ENCODE measurements at places on chromosomes 16 and 17. TPM values are rescaled to one million over a fixed set of nuclear protein-coding genes. Genes with fewer than 3 reads are reported as not detected.
A peak's percentile ranks its signal among the peaks of the same experiment; 100 is the strongest.

- DNase-seq: no peak
These were observed 690 bp downstream of the PITPNC1 start for GRCh38 chr17:67377488-67378453.

- DNase-seq: peak; percentile 41
These were observed 896 bp upstream of the MYLK3 start for GRCh38 chr16:46748775-46749705.

DNA sequence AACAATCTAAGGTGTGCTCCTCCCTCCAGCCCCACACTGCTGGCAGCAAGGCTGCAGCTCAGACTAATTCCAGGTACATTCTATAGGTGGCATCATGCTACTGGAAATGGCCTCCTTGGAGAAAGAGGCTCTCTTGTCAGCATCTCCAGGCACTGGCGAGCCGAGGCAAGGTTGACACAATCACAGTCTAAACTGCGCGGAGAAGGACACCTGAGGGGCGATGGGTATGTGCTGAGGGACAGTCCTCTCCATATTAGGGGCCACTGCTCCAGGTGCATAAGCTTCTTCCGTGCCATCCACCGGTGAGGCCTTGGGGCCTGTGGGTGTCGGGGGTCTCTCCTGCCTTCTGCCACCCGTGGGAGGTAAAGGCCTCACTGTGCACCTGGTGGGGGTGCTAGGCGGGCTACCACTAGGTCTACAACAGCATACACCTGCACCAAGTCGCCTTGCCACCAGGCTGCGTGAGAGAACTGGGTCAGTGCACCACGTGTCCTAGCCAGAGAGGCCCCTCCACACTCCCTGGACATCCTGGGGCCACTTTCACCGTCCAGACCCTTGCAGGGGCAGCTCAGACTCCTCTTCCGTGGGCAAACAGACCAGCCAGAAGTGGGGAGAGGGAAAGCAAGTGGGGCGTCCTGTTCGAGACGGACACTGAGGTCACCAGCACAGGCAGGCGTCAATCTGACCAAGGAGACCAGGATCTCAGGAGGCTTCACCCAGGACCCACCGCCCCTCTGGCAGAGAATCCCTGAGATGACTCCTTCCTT is 12.1 kb upstream of the CBX8 start:
- DNase-seq: no peak

Gene ZFP90
- 19.1 TPM for polyA plus RNA-seq

DNA sequence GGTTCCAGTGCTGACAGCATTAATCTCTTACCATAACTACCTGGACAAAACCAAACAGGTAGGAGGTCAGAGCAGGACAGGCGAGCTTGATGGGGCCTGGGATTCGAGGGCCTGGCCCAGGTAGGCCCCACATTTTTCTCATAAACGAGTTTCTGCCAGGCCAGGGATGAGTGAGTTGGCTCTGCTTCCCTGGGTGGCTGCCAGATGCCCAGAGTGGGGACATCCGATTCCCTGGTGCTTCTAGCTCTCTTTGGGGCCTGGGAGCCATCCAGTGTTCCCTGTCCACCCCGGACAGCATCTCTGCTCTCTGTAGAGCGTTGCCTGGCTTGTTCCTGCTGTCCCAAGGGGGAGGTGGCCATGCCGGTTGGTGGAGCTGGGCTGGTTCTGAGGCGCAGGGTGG is 25.1 kb downstream of the TSC2 start:
- no peak for DNase-seq

GRCh38 chr16:86547286-86547685 is 7.7 kb downstream of the MTHFSD start:
- DNase-seq: no peak

DNA sequence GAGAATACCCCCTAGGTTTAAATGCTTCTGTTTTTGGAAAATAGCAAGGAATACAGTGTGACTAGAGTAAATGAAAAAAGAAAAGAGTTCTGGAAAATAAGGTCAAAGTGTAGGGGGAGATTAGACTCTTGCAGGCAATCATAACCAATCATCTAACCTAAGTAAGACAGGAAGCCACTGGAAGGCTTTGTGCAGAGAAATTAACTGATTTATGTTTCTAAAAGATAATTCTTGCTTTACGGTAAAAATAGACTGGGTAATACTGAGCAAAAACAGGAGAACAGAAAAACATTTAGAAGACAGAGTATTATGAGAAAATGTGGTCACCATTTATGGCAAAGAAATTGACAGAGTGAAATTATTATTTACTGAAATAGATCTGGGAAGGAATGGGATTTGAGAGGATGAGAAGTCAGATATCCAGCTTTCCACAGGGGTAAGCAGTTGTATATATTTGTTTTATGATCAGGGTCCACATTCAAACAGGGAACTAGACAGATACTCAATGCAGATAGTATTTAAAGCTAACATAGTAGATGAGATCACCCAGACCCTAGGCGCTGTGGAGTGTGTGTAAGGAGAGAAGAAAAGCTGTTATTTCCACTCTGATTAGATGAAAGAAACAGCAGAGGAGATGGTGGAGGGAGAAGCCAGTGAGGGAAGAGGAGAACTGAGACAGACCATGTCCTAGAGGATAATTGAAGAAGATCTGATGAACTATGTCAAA is 1225.3 kb downstream of the CDH11 start:
- no peak for DNase-seq

- DNase-seq: no peak
These were observed 545.1 kb downstream of the MAF start for GRCh38 chr16:79055251-79055970.

- peak; percentile 35 for DNase-seq
These were observed 7.0 kb downstream of the NOS2 start for GRCh38 chr17:27793168-27793905.

Gene SLC9A5
- 1.2 TPM for polyA plus RNA-seq

DNA sequence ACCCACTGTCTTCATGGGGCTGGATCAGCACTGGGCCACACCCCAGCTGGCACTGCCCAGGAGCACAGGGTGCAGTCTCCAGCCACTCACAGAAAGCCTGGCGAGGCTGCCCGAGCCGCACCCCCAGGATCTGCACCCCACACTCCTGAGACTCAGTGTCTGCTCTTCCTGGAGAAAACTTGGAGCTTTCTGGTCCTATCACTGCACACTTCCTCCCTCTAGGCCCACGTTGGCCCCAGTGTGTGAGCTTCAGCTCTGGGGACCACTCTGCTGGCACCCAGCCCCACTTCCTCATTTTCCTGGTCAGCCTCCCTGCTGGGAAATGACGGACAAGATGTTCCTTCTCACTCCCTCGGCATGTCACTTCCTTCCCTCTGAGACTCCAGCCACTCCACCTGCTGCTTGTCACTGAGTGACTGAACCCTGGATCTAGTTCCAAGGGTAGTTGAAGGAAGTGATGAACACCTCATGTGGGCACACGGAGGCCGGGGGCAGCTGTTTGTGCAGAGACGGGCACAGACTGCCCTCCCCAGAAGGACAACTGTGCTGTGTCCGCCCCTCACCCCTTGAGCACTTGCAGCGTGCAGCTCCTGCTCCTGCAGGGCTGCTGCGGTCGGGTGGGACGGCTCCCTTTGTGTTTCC is 29.0 kb downstream of the ZC3H18 start:
- peak; percentile 32 for DNase-seq

DNA sequence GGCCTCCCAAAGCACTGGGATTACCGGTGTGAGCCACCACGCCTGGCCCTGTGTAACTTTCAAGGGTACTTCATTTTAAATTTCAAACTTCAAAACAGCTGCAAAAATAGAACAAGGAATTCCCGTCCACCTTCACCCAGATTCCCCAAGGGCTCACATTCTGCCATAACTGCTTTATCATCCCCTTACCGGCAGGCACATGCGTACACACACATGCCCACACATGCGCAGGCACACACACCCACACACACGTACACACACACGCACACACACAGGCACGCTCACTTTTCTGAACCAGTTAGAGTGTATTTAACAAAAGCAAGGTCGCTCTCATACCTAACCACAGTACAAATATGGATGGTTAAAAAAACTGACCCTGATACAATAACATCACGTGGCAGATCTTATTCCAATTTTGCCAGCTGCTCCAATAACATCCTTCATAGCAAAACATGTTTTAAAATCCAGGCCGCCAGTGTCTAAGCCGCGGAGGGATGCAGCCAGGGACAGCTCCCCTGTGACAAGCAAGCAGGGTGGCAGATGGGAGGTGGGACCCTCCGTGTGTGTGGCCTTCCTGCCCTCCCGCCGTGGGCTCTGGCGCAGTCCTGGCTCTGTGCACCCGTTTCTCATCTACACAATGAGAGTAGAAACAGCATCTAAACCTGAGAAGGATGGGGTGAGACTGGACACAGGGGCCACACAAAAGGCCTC is 23.1 kb downstream of the PDIA2 start:
- DNase-seq: no peak

GRCh38 chr17:1945621-1946020 is 79.5 kb downstream of the RTN4RL1 start:
- DNase-seq: no peak

Gene FAM83G
- polyA plus RNA-seq: 0.27 TPM

- no peak for DNase-seq
These were observed 84.3 kb downstream of the RTN4RL1 start for GRCh38 chr17:1940810-1941185.

GRCh38 chr16:12674071-12674470 is 129.6 kb downstream of the CPPED1 start:
- DNase-seq: no peak

Gene AURKB
- polyA plus RNA-seq: 20.1 TPM

- peak; percentile 49 for DNase-seq
These were observed 4.4 kb downstream of the GAA start for GRCh38 chr17:80105762-80106161.

Gene TNK1
- 1.4 TPM for polyA plus RNA-seq

DNA sequence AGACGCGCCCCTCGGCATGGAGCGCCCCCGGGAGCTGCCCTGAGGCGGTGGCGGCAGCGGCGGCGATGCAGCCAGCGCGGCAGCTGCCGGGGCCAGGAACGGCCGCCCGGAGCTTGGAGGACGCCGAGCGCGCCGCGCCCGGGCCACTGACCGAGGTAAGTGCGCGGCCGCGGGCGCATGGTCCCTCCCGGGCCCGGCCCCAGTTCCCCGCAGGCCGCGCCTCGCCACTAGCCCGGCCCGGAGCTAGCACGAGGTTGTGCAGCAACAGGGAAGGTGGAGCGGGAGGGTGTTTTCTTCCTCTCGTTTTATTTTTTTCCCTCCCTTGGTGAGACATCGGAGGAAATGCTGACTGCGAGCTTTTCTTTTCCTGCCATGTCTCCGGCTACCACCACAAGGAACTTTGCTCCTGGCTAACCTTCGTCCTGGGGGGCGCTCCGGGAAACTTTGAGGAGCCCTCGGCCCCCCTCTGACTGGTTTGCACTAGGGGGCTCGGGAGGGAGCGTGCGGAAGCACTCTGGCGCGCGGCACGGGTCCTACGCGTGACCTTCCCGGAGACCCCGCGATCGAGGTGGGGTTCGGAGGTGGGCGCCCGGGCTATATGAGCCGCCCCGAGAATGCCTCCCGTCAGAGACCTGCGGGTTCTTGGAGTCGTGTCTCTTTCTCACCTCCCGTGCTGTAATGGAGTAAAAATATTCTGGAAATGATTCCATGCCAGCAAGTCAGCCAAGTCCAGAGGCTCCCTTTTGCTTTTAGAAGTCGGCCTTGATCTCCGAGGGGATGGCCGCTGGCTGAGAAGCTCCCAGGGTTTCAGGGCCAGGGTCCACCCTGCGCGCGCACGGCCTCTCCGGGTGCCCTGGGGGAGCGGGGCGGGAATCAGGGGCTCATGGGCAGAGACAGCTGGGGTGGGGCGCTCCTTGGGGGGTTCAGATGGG is 868 bp downstream of the KCNJ12 start:
- no peak for DNase-seq

GRCh38 chr16:89453501-89454321 is 36.6 kb downstream of the ANKRD11 start:
- peak; percentile 58 for DNase-seq

Gene SEPTIN12
- polyA plus RNA-seq: not detected

GRCh38 chr16:54341892-54342776 is 55.5 kb upstream of the IRX3 start:
- DNase-seq: no peak

- DNase-seq: no peak
These were observed 28.4 kb downstream of the CDH13 start for GRCh38 chr16:82655072-82655714.

Gene SULT1A3
- 5.2 TPM for polyA plus RNA-seq

DNA sequence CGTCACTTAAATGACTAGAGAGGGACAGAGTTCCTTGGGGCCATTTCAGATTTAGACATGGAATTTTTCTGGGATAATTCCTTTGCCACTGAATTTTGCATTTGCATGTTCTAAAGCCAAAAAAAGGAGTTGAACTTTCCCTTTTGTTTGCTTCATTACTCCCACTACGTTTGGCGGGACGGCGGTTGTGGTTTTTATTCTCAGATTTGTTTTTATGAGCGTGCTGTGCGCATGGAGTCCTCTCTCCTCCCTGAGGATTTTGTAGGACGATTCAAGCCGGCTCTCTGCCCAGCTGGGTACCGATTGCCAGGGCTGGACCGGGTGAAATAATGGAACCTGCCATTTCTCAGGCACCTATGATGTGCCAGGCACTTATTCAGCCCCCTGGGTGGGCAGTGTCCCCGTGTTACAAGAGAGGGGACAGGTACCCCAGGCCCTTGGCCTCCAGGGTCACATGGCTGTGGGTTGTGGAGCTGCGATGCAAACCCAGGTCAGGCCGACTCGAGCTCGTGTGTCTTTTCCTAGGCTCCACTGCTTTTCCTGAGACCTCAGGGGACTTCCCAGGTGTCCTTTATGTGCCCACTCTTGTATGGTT is 18.8 kb downstream of the CMIP start:
- DNase-seq: no peak

DNA sequence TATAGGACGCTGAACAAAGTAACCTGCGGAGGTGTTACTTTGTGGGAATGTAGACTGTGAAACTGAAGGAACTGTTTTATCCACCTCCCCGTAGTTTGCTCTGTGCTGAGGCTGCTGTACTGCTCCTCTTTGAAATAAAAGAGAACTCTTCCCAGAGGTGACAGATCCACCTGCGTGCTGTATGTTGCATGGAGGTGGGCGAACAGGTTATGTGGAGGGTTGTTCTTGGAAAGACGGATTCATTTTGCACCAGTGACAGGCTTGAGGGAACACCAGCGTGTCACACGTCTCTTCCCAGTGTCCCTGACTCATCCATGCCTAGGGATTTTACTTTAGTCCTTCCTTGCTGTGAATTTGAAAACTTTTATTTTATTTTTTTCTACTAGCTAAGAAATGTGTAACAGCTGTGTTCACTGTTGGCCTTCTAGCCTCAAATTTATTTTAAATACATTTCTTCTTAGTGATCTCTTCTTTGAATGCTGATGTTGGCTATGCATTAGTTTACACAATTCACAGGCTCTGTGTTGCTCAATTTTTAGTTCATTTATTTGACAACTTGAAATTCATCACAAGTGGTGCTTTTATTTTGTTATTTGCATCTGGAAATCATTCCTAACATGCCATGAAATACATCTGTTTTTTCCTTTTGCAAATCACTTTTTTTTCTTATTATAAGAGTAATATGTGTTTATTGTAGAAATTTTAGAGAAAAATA is 512.4 kb downstream of the CDH13 start:
- DNase-seq: no peak

Gene ERBB2
- polyA plus RNA-seq: 107 TPM

Data from muscle of back (tissue), 13 donors.